Activated naive CD8-positive, alpha-beta T cell treated with anti-CD3 and anti-CD28 coated beads, Interleukin-2, amount 10 ng/mL, durations not matched to agents 7 days and 5 days (primary cell): ENCODE measurements at places on chromosomes 2 and 18. TPM values are rescaled to one million over a fixed set of nuclear protein-coding genes. Genes with fewer than 3 reads are reported as not detected.

Gene EVX2
- not detected for total RNA-seq

Gene POMC
- total RNA-seq = 6.1 TPM

Gene GKN1
- not detected for total RNA-seq

Gene UBE2E3
- total RNA-seq = 22.0 TPM

Gene NYAP2
- total RNA-seq = not detected

Gene SPDYA
- 1.4 TPM for total RNA-seq

Gene DES
- not detected for total RNA-seq
